ENCODE measurements at places on chromosomes 2 and 18.

DNA sequence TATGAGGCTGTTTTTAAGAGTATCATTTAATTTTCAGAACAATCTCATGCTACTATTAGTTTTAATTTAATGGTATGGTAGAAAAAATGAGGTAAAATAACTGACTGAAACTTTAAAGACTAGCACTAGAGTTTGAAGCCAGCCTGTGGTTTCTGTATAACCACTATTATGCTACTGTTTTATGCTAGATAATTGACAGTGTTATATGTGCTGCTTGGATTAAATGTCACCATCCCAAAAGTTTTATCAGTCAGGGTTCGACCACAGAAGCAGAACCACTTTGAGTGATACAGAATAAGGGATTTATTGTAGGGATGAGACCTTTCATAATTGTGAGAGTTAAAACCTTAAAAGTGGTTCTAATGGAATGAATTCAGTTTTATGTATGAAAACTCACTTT is 271.6 kb downstream of the PTGR3 start:
- DNase-seq = no peak

- peak; percentile 60 for DNase-seq
These were observed 575.2 kb downstream of the PIK3C3 start for GRCh38 chr18:42530276-42530675.

- DNase-seq = no peak
These were observed 26.6 kb downstream of the MFF start for GRCh38 chr2:227351639-227352038.

- peak; percentile 39 for DNase-seq
These were observed 21.7 kb upstream of the EFHD1 start for GRCh38 chr2:232611559-232612218.

GRCh38 chr2:39386064-39386463 is 51.0 kb downstream of the MAP4K3 start:
- DNase-seq = no peak

- DNase-seq = peak; percentile 33
These were observed 85.8 kb upstream of the FAM237A start for GRCh38 chr2:206556357-206556949.

DNA sequence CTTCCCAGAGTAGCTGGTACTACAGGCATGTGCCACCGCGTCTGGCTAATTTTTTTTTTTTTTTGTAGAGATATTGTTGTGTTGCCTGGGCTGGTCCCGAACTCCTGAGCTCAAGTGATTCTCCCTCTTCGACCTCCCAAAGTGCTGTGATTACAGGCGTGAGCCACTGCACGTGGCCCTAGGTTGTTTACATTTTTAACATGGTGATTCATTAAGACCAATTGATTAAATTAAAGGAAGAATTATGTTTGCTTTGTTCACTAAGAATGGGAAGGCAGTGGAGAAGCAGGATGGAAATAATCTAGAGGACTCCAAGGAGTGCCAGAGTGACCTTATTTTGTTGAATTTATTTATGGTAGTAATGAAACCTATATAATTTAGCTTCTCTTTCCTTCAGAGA is 7.5 kb downstream of the LCLAT1 start:
- DNase-seq = no peak

- no peak for DNase-seq
These were observed 57.1 kb downstream of the TRABD2A start for GRCh38 chr2:84823788-84824187.

GRCh38 chr2:186093174-186093573 is 354.6 kb downstream of the FSIP2 start:
- no peak for DNase-seq

DNA sequence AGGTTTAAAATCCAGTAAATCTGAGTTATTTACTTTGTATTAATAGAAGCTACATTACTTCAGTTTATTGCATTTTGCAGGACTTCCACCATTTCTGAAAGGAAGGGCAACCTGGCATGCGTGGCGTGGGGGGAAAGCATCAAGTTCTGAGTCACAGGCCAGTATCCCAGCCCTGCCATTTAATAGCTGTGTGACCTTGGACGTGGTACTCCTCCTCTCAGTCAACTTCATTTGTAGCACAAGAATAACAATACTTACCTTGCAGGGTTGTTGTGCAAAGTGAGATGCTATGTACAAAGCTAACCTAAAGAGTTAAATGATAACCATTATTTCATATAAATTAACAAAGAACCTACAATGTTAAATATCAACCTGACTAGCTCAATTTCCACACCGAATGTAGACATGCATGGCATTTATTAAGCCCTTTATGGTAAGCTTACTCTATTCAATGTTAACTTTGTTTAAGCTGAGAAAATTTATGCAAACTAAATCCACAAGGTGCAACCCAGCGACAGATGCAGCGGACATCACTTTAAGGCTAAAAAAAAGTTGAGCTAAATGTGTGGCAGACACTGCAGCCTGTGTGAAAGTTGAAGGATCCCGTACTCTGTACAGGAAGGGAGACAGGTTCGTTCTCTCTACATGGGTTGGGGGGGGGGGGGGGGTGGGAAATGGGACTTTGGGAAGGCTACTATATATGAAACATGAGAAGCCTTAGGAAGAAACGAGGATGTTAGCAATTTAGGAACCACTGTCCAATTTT is 17.2 kb upstream of the STPG4 start:
- DNase-seq = no peak

GRCh38 chr2:212912445-212913103 is 238.8 kb downstream of the IKZF2 start:
- no peak for DNase-seq

- no peak for DNase-seq
These were observed 61.5 kb downstream of the ADCYAP1 start for GRCh38 chr18:965921-966758.

- no peak for DNase-seq
These were observed 23.6 kb downstream of the MCFD2 start for GRCh38 chr2:46891956-46892553.

DNA sequence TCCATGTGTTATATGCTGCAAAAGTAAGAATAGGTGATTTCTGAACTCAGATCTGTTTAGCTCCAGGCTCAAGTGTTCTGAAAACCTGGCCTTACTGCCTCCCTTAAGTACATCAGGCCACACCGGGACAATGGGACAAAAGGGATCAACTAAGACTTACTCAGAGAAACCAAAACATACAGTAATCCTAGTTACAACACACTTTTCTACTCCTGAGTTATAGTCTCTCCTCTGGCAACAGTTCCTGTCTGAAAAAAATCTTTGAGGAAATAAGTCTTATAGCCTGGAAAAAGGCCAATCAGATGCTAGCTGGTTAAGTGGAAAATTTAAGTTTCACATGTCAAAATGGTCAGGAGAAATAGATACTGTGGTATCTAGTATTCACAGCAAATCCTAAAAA is 5.6 kb downstream of the METTL5 start:
- DNase-seq = no peak

- DNase-seq = no peak
These were observed 169.4 kb downstream of the TNS1 start for GRCh38 chr2:217833439-217833838.

GRCh38 chr2:198701481-198701880 is 756.3 kb downstream of the SATB2 start:
- no peak for DNase-seq

- DNase-seq = no peak
These were observed 87.4 kb downstream of the SMIM21 start for GRCh38 chr18:75339936-75340605.

DNA sequence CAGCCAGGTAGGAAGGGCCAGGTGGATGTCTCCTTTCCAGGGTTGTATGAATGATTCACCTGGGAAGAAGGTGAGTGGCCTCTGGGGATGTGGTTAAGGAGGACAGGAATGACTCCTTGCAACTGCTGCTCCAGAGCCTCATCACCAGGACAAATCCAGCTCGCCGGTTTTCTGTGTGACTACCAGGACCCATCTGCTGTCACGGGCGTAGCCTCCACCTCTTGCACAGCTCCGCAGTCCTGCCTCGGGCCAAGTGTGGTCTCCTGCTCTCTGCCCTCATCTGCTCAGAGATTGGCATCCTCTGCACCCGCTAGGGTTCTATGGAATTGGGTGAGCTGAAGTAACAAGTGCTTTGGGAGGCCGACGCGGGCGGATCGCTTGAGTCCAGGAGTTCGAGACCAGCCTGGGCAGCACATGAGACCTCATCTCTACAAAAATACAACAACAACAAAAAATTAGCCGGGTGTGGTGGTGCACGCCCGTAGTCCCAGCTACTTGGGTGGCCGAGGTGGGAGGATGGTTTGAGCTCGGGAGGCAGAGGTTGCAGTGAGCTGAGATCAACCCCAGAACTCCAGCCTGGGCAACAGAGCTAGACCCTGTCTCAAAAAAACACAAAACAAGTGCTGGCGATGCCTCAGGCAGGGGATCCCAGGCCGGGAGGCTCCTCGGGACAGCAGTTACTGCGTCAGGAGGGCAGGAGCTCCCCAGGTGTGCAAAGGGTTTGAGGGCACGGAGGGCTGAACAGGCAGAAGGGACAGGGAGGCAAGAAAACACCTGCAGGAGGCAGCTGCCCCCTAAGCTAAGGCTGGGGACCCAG is 831 bp upstream of the D2HGDH start:
- DNase-seq = no peak

DNA sequence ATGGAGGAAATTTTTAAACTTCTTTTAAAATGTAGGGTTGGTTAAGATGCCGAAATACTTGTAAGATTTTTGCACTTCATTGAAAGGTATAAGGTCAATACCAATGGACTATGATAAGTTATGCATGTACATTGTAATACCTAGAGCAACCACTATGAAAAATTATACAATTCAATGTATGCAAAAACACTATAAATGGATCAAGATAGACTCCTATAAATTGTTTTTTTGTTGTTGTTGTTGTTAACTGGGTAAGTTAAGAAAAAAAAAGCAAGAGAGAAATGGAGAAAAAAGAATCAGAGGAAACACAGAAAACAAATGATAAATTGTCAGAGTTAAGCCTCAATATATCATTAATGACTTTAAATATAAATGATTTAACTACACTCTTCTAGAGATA is 421.2 kb downstream of the TMEM182 start:
- no peak for DNase-seq

DNA sequence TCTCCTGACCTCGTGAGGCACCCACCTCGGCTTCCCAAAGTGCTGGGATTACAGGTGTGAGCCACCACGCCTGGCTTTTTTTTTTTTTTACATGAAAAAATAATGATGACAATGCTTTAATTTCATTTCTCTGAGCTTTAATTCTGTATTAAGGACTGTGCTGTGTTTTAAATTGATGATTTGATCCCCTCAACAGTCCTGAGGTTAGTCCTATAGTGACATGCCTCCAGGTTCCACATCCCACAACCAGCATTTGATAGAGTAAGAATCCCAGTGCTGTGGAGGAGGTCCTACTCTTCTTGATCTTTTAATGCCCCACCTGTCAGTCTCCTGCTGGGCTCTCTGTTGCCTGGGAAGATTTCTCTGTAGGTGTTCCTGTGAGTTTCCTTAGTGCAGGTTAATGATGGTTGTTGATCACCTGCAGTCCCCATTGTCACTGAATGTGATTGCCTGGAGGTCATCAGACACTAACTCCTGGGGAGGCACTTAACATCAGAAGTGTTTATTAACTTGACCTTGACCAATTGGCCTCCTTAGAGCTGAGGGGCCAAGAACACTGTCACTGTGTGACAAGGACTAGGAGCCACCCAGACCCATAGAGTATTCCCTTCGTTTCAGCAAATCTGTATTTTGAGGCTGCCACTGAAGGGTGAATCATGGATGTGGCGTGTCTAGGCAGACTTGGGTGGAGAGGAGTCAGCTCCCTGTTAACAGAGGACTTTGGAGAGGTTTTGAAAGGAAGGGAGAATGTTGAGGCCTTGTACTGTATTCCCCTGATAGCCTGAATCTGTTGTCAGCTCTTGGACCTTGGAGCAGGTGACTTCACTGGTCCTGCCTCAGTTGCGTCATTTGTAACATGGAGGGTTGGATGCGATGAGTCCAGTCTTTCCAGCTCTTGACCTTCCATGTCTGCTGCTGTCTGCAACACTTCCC is 11.5 kb downstream of the ASAP2 start:
- DNase-seq = no peak

DNA sequence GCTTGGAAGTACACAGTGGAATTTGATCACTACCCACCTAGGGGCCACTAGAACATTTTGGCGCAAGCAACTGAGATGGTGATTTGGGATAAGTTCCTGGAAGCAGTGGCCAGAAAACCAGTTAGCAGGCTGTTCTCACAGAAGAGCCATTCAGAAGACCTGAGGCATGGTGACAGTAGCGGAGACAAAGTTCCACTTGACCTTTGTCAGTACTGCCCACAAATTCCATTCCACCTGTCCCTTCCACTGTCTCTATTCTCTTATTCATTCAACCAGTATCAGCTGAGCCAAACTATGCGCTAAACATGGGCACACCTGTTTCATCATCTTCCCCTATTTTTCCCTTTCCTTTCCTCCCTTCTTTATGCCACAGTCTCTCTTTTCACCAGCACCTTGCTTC is 59.2 kb upstream of the PPP1CB start:
- DNase-seq = no peak

- DNase-seq = no peak
These were observed 46.7 kb downstream of the GLS start for GRCh38 chr2:190927301-190927700.

GRCh38 chr2:75571730-75572430 is 11.1 kb upstream of the EVA1A start:
- no peak for DNase-seq

GRCh38 chr2:173165443-173166238 is 90.0 kb downstream of the MAP3K20 start:
- no peak for DNase-seq

GRCh38 chr2:229635371-229635680 is 79.0 kb downstream of the DNER start:
- DNase-seq = no peak

- no peak for DNase-seq
These were observed 36.5 kb upstream of the B4GALT6 start for GRCh38 chr18:31720867-31721266.

DNA sequence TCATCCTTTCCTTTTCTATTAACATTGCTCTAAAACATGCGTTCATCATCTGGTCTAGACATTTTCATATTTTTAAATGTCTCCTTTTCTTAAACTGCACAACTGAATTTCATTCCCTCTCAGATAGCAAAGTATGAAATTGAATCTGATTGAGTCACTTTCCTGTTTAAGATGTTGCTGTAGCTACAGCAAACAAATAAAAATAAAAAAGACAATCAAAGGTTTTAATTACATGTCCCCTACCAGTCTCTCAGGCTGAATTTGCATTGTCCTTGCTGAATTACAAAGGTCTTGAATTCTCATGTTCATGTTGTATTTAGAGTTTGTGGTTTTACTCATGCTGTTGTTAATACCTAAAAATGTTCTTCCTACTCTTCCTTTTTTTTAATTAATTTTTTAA is 537.9 kb upstream of the LRATD1 start:
- DNase-seq = no peak

GRCh38 chr2:200443376-200443775 is 66.5 kb downstream of the KCTD18 start:
- no peak for DNase-seq

DNA sequence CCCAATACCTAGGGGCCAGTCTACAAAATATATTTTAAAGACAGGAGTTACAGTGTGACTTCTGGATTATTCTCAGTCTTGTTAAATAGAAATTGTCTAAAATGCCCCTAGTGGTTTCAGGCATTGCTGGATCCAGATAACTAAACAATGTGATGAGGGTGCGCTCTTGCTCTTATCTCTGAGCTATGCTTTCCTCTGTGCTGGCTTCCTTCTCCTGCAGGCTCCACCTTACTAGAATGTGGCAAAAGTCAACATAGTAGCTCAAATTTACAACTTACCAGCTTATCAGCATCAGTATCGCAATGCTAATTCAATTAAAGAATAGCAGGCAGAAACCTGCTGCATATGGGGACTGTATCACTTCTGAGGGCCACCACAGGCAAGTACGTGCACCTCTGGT is 61.3 kb upstream of the RNU4ATAC start:
- no peak for DNase-seq

Measured in NCI-H2171 treated with DMSO at 0.1 percent for 48 hours (cell line).